Retinal pigment epithelial cell (primary cell): ENCODE measurements at places on chromosomes 1 and 21.

GRCh38 chr1:51378871-51379270 is 48.5 kb upstream of the TTC39A start:
- DNase-seq, result no peak

DNA sequence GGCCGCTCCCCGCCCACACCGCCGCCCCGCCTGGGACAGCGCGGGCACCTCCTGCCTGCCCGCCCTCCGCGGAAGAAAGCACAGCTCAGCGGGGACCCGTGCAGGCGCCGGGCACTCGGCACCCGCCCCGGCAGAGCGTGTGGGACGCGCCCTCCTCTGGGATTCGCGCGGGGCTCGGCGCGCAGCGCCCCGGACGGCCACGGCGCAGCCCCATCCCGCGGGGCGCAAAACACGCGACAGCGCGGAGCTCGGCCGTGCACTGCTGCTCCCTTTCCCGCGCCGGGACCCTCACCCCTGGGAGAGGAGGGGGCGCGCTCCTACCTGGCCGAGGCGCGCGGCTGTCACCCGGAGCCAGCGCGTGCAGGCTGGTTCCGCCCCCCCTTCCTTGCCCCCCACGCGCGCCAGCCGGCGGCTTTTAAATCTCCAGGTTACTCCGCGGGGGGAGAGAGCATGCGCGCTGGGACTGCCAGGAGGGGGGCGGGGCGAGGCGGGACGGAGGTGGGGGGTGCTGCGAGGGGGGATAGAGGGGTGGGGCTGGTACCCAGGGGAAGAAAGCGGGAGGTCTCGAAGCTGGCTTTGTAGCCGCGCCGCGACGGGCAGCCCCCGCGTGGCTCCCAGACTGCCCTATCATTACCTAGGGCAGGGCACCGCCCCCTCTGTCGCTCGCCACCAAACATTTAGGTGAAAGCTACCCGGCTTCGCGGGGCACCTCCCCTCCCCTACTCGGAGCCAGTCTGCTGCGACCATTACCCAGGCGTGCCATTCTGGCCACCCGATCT is at the start of gene SLC45A3:
Gene SLC45A3 (minus strand): TSS at position 437 of the 779 bp plus-strand sequence. CDS start 15,853 bp downstream, outside the sequence.
- DNase-seq, result no peak

DNA sequence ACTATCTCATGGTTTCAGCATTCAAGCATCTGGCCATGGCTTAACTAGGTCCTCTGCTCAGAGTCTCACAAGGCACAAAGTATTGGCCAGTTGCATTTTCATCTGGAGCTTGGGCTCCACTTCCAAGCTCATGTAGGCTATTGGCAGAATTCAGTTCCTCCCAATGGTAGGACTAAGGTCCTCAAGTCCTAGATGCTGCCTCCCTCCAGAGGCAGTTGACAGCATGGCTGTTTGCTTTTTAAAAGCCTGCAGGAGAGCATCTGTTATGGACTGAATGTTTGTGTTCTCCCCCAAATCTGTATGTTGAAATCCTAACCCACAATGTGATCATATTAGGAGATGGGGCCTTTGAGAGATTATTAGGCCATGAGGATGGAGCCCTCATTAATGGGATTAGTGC is 38.0 kb upstream of the HLX start:
- DNase-seq, result no peak

- no peak for DNase-seq
Measured at GRCh38 chr21:41854426-41854995, 24.6 kb downstream of the PRDM15 start.

GRCh38 chr1:15186073-15186845 is 32.7 kb downstream of the TMEM51 start:
- no peak for DNase-seq

DNA sequence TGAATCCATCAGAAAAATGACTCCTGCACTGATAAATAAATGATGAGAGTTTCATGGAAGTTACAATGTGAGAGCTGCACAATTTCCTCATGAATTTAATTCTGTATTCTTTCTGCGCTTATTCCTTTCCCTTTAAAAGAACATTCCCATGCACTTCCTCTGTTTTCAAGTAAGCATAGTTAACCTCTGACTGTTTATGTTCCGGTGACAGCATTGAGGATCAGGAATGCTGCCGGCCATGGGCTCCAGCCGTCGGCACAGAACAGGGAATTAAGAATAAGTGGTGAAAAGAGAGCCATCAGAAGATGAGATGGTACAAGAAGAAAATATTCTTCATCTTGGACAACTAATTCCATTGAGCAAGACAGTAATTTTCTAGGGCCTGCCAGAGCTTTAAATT is 65.3 kb downstream of the SUSD4 start:
- DNase-seq, result no peak

DNA sequence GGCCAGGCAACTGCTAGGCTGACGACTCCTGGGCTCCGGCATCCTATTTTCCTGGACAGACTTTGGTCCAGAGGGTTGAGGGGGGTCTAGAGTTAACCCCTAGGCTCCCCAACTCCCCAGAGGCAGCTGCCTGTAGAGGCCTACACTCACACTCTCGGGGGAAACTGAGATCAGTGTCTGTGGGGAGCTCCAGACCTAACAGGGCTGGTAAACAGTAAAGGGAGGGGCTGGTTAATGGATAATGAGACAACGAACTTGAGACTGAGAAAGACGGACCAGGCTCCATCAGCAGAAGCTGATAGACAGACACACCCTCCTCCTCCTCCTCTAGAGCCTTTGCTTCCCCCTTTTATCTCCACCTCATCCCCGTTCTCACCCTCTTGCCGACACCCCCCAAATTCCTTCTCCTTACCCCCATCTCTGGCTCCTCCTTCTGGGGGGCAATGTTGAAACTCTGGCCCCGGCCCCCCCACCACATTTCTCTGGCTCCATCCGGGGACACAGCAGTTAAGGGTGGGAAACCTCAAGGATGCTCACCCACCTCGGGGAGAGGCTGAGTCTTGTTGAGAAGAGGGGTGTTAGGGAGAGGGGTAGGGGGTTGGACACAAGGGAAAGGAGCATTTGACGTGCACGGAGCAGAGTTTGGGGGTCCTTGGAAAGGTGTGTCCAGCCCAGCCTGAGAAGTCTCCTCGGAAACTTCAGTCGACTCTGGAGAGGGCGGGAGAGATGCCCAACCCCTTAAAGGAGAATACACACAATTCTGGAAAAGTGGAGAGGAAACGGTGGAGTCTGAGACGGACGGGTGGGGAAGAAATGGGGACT is at the start of gene MTMR11:
Gene MTMR11 (minus strand): TSS at position 710 of the 822 bp plus-strand sequence. CDS start 232 bp downstream, at position 478.
- DNase-seq, result no peak

- DNase-seq, result no peak
Measured at GRCh38 chr1:169144941-169145626, 38.6 kb downstream of the ATP1B1 start.

DNA sequence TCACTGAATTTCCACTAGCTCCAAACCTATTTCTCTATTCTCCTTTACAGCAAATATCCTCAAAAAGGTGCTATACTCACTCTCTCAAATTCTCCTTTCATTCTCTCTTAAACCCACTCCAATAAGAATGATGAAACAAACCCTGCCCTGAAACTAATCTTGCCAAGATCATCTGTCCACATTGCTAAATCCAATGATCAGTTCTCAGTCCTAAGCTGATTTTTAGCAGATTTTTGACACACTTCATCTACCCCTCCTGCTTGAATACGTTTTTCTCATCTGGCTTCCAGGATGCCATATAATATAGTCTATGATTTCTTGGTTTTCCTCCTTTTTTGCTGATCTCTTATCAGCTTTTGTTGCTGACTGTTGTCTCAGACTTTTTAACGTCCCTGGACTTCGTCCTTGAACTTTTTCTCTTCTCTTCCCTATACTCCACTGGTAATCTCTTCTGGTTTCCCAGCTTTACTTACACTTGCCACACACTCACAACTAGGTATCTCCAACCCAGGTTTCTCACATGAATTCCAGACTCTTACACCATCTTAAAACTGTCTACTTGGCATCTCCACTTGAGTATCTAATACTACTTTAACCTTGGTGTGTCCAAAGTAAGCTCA is 35.3 kb downstream of the RERE start:
- DNase-seq, result no peak

- no peak for DNase-seq
Measured at GRCh38 chr1:29372108-29372507, 135.8 kb downstream of the PTPRU start.

DNA sequence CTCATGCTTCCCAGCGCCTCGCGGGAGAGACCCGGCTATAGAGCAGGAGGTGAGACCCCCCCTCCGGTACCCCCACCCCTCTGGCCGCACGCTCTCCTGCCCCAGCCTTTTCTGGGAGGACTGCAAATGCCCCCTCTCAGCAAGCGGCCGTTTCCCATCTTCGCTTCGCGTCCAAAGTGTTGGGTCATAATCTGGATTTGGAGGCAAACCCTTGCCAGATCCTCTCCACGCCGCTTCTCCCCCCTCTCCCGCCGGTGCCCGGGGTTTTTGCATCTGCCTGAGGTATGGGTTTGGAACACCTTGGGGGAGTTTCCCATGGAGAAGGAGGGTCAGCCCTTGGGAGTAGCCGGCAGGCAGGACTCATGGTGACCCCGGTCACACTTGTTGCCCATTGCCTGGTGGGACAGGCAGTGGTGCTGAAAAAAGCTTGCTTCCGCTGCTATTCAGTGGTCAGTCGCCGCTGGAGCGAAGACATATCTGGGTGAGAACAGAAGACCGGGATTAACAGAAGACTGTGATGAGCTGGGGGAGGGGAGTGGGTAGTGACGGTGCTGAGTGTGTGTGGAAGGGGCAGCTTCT is 935 bp downstream of the KCNK2 start:
- DNase-seq, result no peak

DNA sequence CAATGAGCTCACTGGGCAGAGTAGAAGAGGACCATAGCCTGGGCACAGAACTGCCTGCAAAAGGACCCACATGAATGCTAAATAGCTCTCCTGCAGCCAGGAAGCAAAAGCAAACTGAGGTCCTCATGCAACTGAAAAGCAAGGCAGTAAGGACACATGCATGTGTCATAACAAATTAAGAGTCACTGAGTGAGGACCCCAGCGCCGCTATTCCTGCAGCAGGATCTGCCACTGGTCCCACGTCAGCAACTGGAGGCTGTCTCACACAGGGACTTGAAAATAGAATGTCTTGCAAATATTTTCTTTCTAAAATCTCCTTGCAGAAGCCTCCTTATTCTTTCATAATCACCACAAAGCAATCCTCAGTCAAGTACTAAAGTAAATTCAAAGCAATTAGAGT is 559.6 kb upstream of the DAB1 start:
- DNase-seq, result no peak

DNA sequence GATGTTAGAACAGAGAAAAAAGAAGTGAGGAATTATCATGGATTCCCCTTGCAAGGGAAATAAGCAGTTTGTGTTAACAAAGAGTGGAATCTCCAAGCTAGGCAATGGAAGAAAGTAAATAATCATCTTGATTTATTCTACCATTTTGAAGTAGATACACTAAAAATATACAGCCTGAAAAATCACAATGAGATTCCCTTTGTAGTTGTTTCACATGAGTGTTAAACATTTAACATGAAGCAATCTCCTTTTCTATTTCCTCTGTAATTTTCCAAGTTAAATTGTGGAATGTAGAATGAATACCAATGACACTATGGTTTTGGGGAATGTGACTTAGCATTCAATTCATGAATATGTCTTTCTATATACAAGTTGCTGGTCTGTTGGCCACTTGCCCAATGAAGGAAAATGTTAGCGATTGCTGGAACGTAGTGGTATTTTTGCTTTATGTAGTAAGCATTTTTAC is 5.7 kb downstream of the TGFB2 start:
- no peak for DNase-seq

- no peak for DNase-seq
Measured at GRCh38 chr1:67767103-67767782, 66.0 kb downstream of the GNG12 start.

- no peak for DNase-seq
Measured at GRCh38 chr1:16080422-16081150, 7.1 kb upstream of the FAM131C start.

DNA sequence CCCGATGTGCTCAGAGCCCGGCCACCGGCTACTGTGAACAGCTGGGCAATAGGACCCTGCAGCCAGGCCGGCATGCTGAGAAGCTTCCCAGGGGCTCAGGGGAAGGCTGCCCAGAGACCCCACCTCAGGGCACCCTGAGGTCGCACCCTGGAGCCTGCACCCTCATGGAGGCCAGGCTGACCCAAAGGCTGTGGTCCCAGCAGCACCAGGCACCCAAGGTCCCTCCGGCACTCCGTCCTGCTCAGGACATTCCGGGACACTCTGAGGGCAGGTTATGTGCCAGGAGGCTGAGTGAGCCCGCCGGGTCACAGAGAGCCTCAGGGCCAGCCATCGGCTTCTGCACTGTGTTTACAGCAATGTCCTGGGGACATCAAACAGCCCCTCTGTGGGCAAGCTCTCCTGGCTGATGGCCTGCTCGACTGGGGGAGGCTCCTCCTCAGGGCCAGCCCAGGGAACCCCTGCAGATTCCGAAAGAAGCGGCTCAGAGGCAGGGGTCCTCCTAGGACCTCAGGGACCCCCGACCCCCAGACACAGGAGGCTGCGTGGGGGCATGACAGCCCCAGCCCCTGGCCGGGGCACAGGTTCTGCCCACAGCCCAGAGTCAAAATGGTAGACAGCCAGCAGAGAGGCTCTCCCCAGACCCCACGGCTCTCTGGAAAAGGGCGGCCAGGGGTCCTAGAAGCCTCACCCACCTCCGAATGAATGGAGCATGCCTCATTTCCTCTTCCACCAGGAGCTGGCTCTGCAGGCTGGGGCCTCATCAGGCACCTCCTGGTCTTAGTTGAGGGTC is 8.2 kb downstream of the SLC19A1 start:
- DNase-seq, result no peak

GRCh38 chr1:218804014-218804785 is 369.5 kb upstream of the LYPLAL1 start:
- DNase-seq, result no peak

DNA sequence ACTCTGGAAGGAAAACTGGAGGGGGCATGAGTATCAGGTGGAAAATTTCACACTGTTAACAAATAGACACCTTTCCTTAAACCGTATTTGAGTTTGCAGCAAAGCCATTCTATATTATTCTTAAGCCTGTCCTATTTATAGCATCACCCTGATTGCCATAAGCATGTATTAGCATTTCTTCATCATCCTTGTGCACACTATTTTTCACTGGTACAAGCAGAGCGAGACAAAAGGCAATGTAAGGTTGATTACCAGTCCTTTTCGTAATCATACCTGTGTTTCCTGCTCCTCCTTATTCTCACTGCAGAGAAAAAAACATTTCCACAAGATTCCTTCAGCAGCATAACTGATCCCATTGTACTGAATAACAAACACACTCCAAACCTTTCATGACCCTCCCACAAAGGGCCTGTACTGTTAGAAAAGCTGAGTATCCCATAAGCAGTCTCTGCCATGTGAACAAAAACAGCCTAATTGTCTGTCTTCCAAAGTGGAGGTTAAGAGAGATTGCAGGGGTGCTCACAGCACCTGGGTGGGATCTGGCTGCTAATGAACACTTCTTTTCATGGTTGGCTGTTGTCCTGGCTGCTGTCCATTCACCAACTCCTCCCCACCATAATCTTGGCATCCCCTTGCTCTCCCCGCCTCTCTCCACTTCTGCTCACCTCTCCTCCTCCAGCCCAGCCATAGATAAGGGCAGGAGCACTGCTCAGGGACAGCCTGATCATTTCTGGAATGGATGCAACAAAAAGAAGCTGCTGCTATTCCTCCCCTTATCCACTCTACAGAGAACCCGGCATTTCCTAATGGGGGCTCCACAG is 30.4 kb downstream of the VTCN1 start:
- no peak for DNase-seq
